NCI-H69 (cell line): ENCODE measurements at places on chromosomes 11 and 22.

DNA sequence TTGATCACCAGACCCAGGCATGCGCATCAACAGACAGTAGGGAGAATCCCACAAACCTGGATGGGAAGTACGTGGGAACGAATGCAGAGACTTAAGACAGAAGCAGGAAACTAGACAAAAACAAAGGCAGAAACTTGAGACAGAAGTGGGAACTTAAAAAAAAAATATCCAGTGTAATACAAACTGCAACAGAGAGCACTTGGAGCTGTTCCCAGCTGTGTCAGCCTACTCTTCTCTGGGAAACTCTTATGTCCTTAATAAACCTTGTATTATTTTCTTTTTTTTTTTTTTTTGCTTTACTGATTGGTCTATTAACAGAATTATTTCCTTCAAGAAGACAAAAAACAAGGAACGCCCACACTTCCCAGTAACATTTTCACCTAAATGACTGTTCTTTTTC lies 1818.1 kb upstream of the RAG2 start:
- no peak for DNase-seq

DNA sequence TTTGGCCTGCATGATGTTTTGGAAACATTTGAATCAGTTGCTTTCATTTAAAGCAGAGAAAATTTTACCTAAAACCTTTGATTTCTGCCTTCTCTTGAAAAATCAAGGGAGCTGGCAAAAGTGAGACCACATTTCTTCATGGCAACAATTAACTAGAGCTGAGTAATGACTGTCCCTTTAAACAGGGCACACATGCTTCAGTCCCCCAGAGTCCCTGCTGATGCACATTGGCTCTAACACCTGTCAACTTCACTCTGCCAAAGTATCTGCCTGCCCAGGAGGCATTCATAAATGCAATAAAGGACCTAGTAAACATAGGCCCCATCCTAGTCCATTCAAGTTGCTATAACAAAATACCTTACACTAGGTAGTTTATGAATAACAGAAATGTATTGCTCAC lies 87.1 kb upstream of the LDLRAD3 start:
- peak; percentile 49 for DNase-seq

GRCh38 chr11:43723617-43724016 lies 43.1 kb downstream of the HSD17B12 start:
- no peak for DNase-seq

- peak; percentile 94 for DNase-seq
These were observed 16.0 kb downstream of the PRR5L start for GRCh38 chr11:36311926-36312595.

- no peak for DNase-seq
These were observed 13.3 kb downstream of the TMEM258 start for GRCh38 chr11:61778920-61779650.

- peak; percentile 51 for DNase-seq
These were observed 451.9 kb downstream of the ETS1 start for GRCh38 chr11:128135451-128135850.

DNA sequence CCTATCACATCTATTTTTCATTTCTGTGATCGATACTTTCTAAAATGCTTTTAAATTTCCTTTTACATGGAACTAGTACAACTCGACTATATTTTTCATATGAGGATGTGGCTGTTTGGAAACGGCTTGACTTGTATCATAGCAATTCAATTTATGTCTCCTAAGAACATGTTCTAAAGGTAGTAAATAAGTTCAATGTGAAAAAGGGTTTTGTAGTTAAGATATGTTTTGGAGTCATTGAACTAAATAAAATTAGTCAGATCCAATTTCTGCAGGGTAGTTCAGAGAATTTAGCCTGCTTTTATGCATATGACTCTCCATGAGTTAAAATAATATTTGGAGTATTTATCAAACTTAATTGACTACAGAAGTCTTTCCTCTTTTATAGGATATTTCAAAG lies 1121.4 kb downstream of the LRRC4C start:
- no peak for DNase-seq

DNA sequence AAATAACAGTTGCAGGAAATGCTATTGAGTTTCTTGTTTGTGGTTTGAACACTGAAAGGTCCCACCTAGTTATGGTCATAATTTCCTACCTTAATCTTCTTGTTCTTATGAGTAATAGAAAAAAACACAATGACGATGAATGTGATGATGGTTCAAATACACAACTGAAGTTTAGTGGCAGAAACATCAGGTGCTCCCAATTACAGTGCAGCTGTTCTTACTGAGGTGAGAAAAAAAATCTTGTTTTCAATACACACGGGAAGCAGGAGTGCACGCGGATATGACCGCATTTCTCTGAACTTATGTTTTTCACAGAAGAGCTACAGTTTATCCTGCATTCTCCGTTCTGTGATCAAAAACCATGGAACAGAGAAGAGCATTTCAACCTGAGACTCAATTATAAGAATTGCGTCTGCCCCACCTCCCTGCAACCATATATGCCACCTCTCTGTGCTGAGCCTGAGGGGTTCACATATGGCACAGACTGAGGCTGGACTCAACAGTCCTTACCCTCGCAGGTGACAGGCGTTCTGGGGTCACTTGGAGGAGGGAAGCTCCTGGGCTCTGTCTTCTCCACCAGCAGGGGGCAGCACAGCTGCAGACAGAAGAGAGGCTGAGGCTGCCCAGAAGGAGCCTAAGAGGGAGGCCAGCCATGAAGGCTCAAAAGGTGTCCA lies 99.7 kb upstream of the IGLL5 start:
- peak; percentile 61 for DNase-seq

GRCh38 chr11:130064596-130064995 lies 5.1 kb upstream of the APLP2 start:
- DNase-seq, result peak; percentile 31

DNA sequence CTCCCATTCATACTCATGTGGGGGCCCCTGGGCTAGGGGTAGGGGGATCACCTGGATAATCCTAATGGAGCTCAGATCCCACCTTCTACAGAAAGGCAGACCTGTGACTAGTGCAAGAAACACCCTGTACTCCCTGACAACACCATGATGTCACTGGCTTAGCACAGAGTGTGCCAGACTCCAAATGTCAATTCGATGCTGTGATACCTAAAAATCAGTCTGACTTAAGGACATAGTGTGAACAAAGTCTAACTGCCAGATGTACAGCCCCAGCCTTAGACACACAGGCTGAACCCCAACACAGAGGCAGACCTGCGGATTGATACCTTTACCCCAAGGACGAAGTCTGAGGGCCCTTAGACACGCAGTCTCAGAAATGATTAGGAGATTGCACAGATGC lies 8.5 kb downstream of the ABCC8 start:
- DNase-seq, result no peak

- DNase-seq, result no peak
These were observed 15.6 kb downstream of the PISD start for GRCh38 chr22:31646186-31647019.

DNA sequence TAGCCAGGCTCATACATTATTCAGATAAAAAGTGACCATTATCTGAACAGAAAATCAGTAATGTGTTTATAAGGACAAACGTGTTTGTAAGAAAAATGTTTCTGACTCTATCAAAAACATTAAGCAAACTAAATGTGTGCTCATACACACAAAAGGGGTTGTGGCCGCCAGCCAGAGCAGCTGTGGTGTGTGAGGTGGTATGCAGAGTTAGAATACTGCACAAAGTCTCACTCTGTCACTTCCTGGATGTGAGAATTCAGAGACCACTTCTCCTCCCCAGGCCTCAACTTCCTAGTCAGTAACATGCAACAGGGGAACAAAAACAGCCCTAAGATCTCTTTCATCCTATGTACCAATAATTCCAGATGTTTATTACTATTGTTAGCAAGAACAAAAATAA lies 9.4 kb downstream of the OR5B21 start:
- DNase-seq, result no peak

DNA sequence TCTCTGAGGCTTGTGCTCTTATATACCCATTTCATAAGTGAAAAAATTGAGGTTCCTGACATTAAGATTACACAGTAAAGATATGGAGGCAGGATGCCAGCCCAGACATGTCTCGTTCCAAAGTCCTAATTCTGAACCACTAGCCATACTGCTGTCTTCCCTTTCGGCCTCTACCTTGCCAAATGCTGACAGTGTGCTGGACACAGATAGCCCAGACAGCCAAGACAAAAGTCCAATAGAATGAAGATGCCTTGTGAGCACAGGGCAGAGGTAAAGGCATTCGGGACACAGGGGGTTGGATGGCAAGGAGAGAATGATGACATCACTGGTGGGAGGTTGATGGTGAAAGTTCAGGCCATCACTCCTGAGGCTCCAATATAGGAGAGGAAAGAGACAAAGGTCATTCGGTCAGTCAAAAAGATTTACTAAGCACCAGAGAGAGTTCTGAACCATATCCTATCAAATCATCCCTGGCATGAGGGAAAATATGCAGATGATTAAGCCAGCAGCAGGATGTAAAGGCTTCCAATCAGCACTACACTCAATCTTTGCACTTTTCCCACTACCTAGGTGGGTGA lies 174.0 kb upstream of the MTMR2 start:
- no peak for DNase-seq

DNA sequence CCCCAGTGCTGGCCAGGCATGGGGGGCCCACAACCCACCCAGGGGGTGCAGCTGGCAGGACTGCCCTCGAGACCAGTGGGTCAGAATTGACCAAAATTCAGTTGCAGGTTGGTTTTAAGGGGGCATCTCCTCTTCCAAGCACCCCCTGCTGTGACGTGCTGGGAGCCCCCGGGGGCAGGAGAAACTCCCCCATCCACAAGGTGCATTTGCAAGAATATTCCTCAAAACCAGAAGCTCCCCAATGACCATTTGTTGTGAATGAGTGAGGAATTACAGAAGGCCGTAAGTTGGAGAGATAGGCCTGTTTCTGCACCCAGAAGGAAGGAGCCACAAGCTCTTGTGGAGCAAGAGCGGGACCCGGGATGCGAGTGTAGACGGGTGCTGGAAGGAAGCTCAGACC lies 414.5 kb downstream of the BRD1 start:
- no peak for DNase-seq

DNA sequence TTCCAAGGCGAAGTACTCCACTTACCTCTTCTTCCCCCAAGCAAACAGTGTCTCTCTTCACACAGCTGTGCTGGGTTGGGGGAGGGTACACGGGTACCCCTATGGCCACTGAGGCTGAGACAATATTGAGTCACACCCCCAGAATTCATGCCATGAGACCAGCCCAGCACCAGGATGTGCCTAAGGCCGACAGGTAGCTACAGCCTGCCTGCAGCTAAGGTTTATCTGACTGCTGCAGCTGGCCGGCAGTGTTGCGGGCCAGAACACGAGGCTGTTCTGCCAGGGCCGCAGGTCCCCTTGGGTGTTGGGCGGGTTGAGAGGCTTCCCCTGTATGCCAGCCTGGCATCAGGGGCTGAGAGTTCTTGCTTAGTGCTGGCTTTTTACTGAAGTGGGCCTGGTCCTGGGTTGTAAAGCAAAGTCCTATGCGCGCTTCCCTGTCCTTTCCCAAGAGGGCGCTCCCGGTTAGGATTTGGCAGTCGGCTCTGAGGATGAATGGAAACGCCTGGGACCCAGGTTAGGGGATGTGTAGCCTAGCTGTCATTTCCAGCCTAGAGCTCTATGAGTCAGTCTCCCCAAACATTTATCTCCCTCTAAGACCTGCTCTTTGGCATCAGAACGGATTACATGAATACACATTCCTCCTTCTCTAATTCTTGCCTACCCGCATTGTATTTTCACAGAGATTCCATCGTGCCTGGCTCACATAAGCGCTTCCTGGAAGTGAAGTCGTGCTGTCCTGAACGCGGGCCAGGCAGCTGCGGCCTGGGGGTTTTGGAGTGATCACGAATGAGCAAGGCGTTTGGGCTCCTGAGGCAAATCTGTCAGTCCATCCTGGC lies 7.1 kb downstream of the USP18 start:
- peak; percentile 84 for DNase-seq

GRCh38 chr22:49602481-49602880 lies 225.2 kb downstream of the BRD1 start:
- DNase-seq, result no peak
